HepG2 (cell line): ENCODE measurements at places on chromosomes 12 and 14.

DNA sequence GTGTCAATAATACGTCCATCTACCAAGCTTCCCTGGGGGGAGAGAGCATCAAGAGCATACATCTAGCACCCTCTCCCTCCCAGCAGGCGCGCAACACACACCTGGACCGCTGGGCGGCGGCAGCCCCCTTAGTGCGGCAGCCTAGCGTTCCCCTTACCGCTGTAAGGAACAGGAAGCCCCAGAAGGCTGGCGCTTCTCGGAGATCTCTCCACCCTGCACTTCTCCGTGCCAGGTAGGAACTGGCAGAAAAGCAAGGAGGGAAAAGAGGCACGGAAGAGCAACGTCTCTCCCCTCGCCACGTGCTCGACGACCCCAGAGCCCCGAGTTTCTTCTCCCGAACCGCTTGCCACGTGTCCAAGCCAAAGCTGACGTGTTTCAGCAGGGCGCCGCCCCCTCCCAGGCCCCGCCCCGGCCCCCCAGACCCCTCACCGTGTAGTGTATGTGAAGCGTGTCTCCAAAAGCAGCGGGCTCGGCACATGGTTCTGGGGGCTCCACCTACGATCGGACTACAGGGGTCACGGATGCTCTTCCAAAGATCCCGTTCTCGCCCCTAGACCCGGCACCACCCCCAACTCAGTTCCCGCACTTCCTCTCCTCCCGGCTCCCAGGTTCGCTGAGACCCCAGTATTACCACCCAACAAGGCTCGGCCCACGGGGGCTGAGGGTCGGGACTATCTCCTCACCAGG lies 532 bp downstream of the FKBP11 start:
- H3K4me3 ChIP-seq: peak overlapping the region; percentile 50; the same call in 1 of the 2 replicates
- H3K4me1 ChIP-seq: peaks cover 12% of the 10 kb centered on the region
- H3K36me3 ChIP-seq: peaks cover 22% of the 10 kb centered on the region; the same call in 2 of the 3 replicates
- DNase-seq: no peak

DNA sequence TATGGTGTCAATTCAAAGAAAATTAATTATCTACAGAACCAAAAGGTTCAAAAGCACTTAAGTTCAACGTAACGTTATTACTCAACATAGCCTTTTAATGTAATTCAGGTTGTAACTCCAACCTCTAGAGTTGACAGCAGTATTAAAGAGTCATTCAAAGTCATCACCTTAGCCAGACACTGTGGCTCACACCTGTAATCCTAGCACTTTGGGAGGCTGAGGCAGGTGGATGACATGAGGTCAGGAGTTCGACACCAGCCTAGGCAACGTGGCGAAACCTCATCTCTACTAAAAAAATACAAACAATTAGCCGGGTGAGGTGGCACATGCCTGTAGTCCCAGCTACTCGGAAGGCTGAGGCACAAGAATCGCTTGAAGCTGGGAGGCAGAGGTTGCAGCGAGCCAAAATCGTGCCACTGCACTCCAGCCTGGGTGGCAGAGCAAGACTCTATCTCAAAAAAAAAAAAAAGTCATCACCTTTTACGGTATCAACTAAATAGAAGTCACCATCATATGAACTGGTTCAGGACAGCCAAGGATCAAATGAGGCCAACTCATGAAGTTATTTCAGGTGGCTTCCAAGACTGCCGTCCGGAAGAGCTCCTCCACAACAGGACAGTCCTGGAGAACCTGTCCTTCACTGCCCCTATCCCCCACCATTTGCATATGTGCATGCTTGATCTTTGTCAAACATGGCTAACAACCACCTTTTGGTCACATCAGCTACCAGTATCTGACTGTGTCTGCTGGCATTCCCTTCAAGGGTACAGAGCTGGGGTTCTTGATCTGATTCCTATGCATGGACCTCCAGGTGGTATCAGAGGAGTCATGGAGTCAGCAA lies 4.2 kb downstream of the PPTC7 start:
- peaks cover 81% of the 10 kb centered on the region for H3K4me1 ChIP-seq
- H3K36me3 ChIP-seq: no peaks in the 10 kb centered on the region
- no peak for DNase-seq
- no peaks in the 10 kb centered on the region; the same call in 2 of the 3 replicates for H3K27me3 ChIP-seq
- no peak overlapping the region for H3K4me3 ChIP-seq

DNA sequence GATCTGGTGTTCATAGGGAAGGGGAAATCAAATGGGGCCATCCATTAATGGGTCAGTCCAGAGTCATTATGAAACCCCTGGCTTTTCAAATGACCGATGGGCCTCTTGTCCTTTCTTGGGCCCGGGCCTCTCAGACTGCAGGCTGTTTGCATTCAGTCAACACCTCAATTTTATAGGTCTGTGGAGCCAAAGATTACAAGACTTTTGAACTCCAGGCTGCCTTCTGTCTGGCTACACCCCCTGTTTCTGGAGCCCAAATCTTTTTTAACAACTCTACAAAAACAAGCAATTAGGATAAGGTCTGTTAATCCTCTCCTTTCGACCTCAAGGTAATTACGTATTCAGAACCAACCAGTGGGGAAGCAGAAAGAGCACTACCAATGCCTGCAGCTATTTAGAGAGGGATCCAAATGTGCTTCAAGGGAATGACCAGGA lies 35.6 kb downstream of the DUSP6 start:
- peaks cover 31% of the 10 kb centered on the region for H3K4me1 ChIP-seq
- no peaks in the 10 kb centered on the region for H3K27me3 ChIP-seq
- DNase-seq: no peak
- H3K27ac ChIP-seq: no peak overlapping the region
- H3K4me3 ChIP-seq: no peak overlapping the region

DNA sequence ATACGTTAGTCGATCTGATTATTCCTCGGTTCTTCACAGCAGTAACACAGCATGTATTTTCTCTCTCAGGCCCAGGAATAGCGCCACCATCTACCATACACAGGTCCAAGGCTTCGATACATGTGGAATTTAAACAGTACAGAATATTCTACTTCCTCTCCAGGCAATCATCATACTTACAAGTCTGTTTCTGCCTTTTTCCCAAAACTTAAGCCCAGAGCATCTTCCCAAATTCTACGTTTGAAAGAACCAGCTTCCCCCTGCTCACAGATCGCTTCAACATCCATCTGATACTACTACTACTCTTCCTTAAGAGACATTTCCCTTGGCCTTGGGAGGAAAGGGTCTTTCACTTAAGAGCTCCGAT lies 626 bp downstream of the TXNDC16 start:
- H3K36me3 ChIP-seq: no peaks in the 10 kb centered on the region
- peak overlapping the region; percentile 66 for H3K4me3 ChIP-seq
- H3K27me3 ChIP-seq: no peaks in the 10 kb centered on the region; the same call in 2 of the 3 replicates

DNA sequence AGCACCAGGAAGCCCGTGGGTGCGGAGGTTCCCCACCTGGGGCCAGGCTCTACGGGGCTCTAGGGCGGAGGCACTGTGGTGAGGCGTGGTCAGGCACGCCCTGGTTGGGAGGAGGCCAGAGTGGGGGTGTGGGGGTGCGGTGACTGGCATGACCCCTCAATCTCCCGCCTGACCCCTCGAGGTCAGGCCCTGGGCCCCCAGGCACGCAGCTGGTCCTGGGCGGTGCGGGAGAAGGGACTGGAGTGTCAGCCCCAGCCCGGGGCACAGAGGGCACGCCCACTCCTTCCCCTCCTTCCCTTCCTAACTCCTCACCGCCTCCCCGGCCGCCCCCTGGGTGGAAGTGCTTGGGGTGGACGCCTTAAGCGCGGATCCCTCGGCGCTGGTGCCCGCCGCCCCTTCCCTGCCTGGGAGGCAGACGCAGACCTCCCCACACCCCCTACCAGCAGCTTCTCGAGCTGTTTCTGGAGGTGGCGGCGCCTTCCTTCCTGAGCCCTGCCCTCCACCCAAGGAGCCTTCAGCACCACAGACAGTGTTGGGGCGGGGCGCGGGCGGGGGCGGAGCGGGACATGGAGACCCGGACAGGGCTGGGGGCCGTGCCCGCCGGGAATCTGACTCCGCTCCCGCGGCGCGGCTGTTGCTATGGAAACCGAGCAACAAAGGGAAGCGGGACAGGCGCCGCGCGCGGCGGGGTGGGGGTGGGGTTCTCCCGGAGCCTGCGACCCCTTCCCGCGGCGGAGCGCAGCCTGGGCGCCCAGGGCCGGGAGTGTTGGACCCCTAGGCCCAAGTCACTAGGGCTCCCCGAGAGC lies 741 bp upstream of the CRIP2 start:
- peak overlapping the region; percentile 83; the same call in 1 of the 2 replicates for H3K4me3 ChIP-seq
- DNase-seq: peak; percentile 77
- H3K36me3 ChIP-seq: no peaks in the 10 kb centered on the region
- H3K4me1 ChIP-seq: peaks cover 33% of the 10 kb centered on the region
- no peaks in the 10 kb centered on the region; the same call in 1 of the 2 replicates for H3K27me3 ChIP-seq

DNA sequence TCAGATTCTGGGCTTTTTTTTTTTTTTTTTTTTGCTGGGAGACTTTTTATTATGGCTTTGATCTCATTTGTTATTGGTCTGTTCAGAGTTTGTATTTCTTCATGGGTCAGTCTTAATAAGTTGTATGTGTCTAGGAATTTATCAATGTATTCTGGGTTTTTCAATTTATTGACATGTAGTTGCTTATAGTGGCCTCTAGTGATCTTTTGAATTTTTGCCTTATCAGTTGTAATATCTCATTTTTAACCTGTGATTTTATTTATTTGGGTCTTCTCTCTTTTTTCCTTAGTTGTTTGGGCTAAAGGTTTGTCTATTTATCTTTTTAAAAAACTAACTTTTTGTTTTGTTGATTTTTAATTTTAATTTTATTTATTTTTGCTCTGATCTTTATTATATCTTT lies 45.5 kb downstream of the NAA30 start:
- no peaks in the 10 kb centered on the region for H3K36me3 ChIP-seq
- no peak overlapping the region for H3K27ac ChIP-seq
- no peaks in the 10 kb centered on the region for H3K4me1 ChIP-seq

GRCh38 chr12:109734219-109735000 lies 20.8 kb downstream of the FAM222A start:
- H3K4me3 ChIP-seq: no peak overlapping the region
- peaks cover 74% of the 10 kb centered on the region for H3K4me1 ChIP-seq
- no peak for DNase-seq
- no peak overlapping the region for H3K27ac ChIP-seq

DNA sequence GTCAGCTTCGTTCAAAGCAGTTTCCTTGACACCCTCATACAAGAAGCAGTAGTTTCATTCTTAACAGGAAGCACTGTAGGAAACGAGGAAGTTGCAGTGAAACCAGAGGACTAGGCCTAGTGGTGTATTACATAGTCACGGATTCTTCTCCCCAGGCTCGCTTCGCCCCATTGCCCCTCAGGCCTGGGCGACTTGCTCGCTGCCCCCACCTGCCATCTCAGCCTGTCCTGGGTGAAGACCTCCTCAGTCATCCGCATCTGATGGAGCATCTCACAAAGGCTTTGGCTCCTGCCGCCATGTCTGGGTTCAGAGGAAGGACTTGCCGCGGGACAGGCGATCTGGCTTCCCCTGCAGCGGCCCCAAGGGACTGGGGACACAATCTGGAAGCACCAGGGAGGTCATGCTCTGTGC lies 93.5 kb downstream of the LMNTD1 start:
- no peaks in the 10 kb centered on the region for H3K27me3 ChIP-seq
- no peaks in the 10 kb centered on the region for H3K36me3 ChIP-seq
- no peak overlapping the region for H3K4me3 ChIP-seq
- no peak overlapping the region for H3K27ac ChIP-seq
- DNase-seq: no peak

DNA sequence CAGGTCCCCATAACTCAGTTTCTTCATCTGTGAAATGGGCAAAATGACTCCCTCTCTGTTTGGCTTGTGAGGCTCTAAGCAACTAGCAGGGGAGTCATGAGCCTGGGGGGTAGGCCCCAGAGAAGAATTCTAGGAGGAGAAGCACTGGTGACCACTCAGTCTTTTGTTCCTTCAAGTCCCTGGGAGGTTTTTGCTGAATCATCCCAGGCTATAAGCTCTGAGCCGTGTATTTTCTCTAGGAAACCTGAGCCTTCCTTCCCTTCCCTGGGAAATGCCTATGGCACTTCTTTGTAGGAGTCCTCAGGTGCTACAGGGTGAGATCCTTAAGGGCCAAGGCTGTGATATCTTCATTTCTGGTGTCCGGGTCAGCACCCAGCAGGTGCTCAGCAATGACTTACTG lies 4.5 kb downstream of the RPH3A start:
- no peak overlapping the region for H3K27ac ChIP-seq
- H3K36me3 ChIP-seq: no peaks in the 10 kb centered on the region
- no peak overlapping the region for H3K4me3 ChIP-seq
- H3K27me3 ChIP-seq: peaks cover 22% of the 10 kb centered on the region; the same call in 1 of the 3 replicates

GRCh38 chr14:80434574-80435321 lies 223.4 kb upstream of the DIO2 start:
- no peaks in the 10 kb centered on the region for H3K36me3 ChIP-seq
- H3K4me1 ChIP-seq: no peaks in the 10 kb centered on the region
- no peaks in the 10 kb centered on the region; the same call in 2 of the 3 replicates for H3K27me3 ChIP-seq
- H3K27ac ChIP-seq: no peak overlapping the region

- no peak overlapping the region for H3K27ac ChIP-seq
- no peaks in the 10 kb centered on the region for H3K36me3 ChIP-seq
- H3K27me3 ChIP-seq: no peaks in the 10 kb centered on the region
- DNase-seq: no peak
- no peaks in the 10 kb centered on the region for H3K4me1 ChIP-seq
- H3K4me3 ChIP-seq: no peak overlapping the region
Observed at GRCh38 chr12:32084017-32084688, 22.5 kb upstream of the BICD1 start.

GRCh38 chr14:69039288-69039628 lies 60.2 kb upstream of the ACTN1 start:
- peak; percentile 71 for DNase-seq
- H3K27ac ChIP-seq: no peak overlapping the region
- H3K4me3 ChIP-seq: no peak overlapping the region
- peaks cover 35% of the 10 kb centered on the region; the same call in 2 of the 3 replicates for H3K27me3 ChIP-seq
- H3K4me1 ChIP-seq: peaks cover 29% of the 10 kb centered on the region
- no peaks in the 10 kb centered on the region for H3K36me3 ChIP-seq

- peak overlapping the region; percentile 63 for H3K27ac ChIP-seq
- H3K4me3 ChIP-seq: peak overlapping the region; percentile 84
- H3K4me1 ChIP-seq: peaks cover 37% of the 10 kb centered on the region
Observed at GRCh38 chr14:102362084-102362483, 606 bp downstream of the CINP start.

GRCh38 chr12:104399740-104400612 lies 56.8 kb upstream of the CHST11 start:
- no peaks in the 10 kb centered on the region for H3K4me1 ChIP-seq
- no peaks in the 10 kb centered on the region for H3K36me3 ChIP-seq
- no peak overlapping the region for H3K27ac ChIP-seq
- no peaks in the 10 kb centered on the region for H3K27me3 ChIP-seq
- H3K4me3 ChIP-seq: no peak overlapping the region
- no peak for DNase-seq

GRCh38 chr14:73312687-73313086 lies 75.4 kb downstream of the PAPLN start:
- no peak overlapping the region for H3K4me3 ChIP-seq
- no peak overlapping the region for H3K27ac ChIP-seq
- H3K27me3 ChIP-seq: no peaks in the 10 kb centered on the region
